ENCODE measurements at places on chromosomes 1 and 21.

- no peak for DNase-seq
Observed at GRCh38 chr1:26027716-26028489, 6.3 kb downstream of the EXTL1 start.

GRCh38 chr1:230861489-230861888, 6.8 kb downstream of the C1orf198 start:
- no peak for DNase-seq

DNA sequence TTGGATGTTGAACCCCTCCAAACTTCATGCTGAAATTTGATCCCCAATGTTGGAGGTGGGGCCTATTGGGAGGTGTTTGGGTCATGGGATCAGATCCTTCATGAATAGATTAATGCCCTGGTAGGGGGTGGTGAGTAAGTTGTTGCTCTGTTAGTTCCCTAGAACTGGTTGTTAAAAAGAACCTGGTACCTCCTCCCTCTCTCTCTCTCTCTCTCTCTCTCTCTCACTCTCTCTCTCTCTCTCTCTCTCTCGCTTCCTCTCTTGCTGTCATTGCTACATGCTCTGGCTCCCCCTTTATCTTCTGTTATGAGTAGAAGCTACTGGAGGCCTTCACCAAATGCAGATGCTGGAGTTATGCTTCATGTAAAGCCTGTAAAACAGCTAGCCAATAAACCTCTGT, 498.2 kb upstream of the NR5A2 start:
- no peak for DNase-seq

DNA sequence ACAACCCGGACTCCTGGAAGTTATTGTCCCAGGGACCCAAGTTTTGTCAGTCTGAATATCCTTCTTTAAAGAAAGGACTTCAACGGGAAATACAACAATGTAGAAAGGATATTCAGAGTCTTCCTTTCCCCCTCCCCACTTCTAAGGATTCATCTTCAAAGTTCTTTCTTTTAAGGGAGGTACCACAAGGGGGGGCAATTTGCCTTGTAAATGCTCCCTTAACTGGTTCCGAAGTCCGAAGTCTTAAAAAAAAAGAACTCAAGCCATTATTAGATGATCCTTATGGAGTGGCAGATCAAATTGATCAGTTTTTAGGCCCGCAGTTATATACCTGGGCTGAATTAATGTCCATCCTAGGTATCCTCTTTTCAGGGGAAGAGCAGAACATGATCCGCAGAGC, 47.0 kb downstream of the SERINC2 start:
- DNase-seq, result no peak

DNA sequence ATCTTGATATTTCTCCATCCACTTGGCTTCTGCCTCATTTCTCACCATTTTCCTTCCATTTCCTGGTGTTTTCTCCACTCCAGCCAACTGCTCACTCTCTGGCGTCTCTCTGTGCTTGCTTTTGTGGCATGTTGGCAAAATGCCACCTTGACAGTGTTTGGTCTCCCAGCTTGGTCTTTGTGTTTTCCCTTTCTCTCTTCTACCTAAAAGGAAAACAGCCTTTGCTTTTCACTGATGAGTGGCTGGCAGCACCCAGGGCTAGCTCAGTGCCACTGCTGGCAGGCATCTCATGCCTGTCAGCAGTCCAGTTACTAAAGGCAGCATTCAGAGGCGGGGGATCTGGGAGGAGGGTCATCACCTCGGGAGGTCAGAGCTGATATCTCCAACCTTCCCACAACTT, 55.3 kb upstream of the DSCAM start:
- no peak for DNase-seq

GRCh38 chr1:52569449-52570210, 16.7 kb upstream of the TUT4 start:
- no peak for DNase-seq

GRCh38 chr1:175383239-175383638, 190.7 kb upstream of the KIAA0040 start:
- DNase-seq, result no peak

- DNase-seq, result no peak
Observed at GRCh38 chr1:203086992-203087763, 1.4 kb upstream of the MYOG start.

DNA sequence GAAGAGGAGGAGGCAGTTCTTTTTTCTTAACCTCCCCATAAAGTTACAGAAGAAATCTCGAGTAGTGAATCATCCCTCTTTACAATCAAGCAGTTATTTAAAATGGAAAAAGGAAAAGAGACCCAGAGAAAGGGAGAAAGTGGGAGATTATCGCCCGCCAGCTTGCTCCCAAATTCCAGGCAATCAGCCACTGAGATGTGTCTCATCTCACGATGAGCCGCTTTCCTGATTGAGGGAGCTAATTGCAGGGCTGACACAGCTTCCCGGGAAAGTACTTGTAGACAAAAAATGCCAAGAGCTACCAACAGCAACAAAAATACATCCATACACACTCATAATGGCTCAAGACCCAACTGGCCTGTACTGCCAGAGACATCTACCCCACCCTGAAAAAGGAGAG, 191.6 kb upstream of the ZC3H12A start:
- DNase-seq, result no peak

DNA sequence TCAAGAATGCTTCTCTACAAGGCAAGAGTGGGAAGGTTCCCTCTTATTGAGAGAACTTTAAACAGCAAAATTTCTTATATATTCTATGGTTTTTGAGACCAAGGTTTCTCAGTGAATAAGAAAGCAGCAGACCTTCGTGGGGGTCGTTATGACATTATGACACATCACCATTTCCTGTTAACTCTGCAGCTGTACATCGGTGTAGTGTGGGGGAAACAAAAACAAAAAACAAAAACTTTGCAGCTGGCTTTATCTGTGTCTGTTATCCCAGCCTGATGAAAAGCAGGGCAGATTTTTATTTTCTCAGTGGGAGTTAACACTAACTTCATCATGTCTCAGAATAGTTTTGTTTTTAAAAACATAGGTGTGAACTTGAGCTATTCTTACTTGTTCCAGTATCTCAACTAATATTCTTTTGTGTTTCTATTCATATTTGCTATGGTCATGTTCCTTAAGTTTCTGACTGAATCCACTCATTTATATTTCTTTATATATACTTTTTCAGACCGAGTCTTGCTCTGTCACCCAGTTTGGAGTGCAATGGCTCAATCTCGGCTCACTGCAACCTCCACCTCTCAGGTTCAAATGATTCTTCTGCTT, 2.1 kb downstream of the SDE2 start:
- no peak for DNase-seq

DNA sequence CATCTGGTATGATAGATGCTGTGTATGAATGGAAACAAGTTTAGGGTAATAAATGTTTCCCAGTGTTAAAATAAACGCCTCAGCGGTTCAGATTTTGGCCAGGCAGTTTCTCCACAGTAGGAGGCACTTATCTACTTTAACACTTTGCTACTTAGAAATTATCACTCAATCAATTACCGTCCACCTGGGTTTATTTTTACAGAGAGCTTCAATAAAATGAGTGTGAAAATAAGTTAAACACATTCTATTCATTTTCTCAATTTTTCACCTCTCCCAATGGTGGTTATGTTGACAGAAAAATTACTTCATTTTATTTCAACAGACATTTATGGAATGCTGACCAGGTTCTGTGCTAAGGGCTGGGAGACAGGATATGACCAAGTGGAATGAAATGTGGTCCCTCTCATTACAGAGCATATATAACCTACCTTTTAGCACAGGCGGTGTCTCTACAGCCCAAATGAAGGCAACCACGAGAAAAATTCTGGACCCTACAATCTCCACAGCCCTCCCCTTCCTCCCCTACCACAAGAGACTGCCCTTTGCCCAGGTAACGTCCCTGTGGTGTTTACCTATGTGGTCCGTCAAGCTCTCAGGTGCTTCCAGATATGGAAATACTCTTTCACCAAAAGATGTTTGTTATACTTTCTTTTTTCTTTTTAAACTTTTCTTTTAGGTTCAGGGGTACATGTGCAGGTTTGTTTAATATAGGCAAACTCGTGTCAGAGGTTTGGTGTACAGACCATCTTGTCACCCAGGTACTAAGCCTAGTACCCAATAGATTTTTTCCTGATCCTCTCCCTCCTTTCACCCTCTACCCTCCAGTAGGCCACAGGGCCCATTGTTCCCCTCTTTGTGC, 105.5 kb downstream of the HLCS start:
- DNase-seq, result no peak

DNA sequence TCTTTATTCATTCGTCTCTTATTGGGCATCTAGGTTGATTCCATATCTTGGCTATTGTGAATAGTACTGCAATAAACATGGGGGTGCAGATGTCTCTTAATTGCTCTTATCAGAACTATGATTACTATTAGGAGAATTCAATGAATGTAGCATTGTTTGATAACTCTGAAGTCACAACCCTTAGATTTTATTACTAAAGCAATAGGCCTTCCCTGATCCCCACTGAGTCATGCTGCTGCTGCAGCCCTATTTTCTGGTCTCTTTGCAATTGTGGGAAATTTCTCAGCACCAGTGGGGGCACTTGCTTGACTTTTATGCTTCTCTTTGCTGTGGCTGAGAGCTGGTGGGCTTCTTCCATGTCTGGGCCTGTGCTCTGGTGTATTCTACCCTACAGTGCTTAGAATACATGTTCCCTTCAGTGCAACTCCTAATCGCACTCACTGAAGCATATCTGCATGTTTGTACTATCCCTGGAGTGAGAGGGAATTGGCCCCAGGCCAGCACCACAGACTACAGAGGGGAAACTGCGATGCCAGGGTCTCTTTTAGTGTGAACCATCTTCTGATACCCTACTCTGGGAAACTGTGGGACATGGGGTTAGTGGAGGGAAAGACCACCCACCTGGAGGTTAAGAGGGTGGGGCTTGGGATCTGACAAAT, 52.2 kb upstream of the ROR1 start:
- no peak for DNase-seq

DNA sequence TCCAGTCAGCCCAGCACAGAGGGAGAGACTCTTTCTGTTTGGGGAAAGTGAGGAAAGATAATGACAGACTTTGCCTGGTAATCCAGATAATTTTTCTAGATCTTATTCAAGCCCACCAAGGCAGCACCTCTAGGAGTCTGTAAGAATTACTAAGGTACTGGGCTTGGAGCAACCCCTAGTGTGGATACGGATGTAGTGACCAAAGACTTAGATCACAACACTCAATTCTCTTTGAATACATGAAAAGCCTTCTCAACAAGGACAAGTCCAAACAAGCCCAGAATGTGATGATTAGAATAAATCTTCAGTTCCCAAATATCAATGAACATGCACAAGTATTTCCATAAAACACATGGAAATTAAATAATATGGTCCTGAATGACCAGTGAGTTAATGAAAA, 206.9 kb downstream of the MRPL39 start:
- no peak for DNase-seq

- DNase-seq, result no peak
Observed at GRCh38 chr1:9058465-9058864, 11.0 kb downstream of the SLC2A5 start.

GRCh38 chr1:241706257-241706656, 54.2 kb downstream of the WDR64 start:
- no peak for DNase-seq

- no peak for DNase-seq
Observed at GRCh38 chr1:22139817-22140216, 3.1 kb downstream of the WNT4 start.

GRCh38 chr1:234731569-234732085, 121.6 kb upstream of the IRF2BP2 start:
- no peak for DNase-seq

- DNase-seq, result no peak
Observed at GRCh38 chr1:243686159-243686558, 163.9 kb downstream of the AKT3 start.

GRCh38 chr1:12059722-12060464, 3.2 kb upstream of the TNFRSF8 start:
- no peak for DNase-seq

DNA sequence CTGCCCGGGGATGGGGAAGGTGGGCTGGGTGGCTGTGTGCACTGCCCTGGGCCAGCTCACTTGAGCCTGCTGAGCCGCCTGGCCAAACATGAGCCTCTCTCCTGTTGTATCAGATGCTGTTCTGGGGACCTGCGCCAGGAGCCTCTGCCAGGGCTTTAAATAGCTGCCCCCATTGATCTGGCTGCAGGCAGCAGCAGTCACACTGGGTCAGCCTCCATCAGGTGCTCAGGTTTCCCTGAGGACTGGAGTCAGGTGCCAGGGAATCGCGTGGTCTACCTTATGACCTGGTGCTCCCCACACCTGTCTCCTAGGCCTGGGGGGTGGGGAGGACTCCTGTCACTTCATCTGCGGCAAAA, 700 bp upstream of the CCDC28B start:
- DNase-seq, result no peak

GRCh38 chr1:51517361-51518032, 1.6 kb downstream of the EPS15 start:
- no peak for DNase-seq

GRCh38 chr1:56864430-56864829, 9.8 kb downstream of the C8A start:
- DNase-seq, result no peak

GRCh38 chr1:117171900-117172511, 38.7 kb downstream of the VTCN1 start:
- DNase-seq, result no peak

- peak; percentile 75 for DNase-seq
Observed at GRCh38 chr1:11645670-11646265, 8.5 kb downstream of the FBXO2 start.

- DNase-seq, result no peak
Observed at GRCh38 chr1:241352401-241352800, 4.6 kb downstream of the RGS7 start.

DNA sequence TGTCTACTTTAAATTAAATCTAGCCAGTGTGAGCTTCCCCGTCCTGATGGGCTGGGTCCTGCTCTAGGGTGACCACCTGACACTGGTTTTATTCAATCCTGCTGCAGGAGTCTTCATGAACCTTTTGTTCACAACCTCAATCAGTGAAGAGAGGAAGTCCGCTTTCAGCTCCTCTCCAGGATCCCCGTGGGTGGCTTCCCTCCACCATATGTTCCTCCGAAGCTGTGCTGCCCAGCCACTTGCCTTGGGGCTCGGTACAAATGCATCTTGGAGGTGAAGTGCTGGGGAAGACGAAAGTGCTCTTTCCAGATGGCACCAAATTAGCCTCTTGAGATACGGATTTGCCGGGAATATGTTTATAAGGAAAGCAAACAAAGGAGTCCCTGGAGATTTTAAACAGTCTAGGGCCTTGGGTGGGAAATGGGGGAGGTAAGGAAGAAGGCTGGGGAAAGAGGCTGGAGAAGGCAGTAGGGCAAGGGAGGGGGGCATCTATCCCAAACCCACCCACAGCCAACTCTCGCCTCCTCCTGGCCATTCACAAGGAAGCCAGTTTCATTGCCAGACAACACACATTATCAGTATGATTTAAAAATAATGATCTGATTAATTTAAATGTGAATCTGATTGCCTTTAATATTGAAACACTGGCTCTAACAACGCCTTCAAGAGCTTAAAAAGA, 430.8 kb downstream of the DISC1 start:
- DNase-seq, result no peak

GRCh38 chr1:179883040-179883744, 1.1 kb downstream of the TOR1AIP1 start:
- DNase-seq, result no peak

- no peak for DNase-seq
Observed at GRCh38 chr1:229224308-229224707, 46.6 kb upstream of the RAB4A start.

DNA sequence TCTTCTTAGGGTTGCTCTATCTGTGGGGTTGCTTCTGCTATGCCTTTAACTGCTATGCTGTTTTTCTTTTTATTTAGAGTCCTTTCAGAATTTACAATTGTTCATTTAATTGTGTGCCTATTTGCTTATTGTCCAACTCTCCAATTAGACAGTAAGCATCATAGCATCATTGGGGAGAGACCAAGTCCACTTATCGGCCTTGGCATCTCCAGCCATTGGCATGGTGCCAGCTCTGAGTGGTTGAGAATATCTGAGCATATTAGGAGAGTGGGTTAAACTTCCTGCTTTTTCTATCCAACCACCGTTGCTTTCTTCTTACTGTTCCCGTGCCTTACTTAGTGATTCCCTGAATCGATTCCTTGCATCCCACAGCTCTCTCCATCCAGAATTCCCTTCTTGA, 535.0 kb downstream of the AJAP1 start:
- no peak for DNase-seq

All from activated naive CD4-positive, alpha-beta T cell (primary cell).